ENCODE measurements at places on chromosomes 12 and 14. TPM values are rescaled to one million over a fixed set of nuclear protein-coding genes. Genes with fewer than 3 reads are reported as not detected.

DNA sequence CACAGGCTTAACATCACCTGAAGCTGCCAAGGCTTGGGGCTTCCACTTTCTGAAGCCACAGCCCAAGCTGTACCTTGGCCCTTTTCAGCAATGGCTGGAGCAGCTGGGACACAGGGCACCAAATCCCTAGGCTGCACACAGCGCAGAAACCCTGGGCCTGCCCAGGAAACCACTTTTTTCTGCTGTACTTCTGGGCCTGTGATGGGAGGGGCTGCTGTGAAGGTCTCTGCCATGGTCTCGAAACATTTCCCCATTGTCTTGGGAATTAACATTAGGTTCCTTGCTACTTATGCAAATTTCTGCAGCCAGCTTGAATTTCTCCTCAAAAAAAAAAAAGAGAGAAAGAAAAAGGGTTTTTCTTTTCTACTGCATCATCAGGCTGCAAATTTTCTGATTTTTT, 219.1 kb downstream of the RPL10L start:
- H3K27ac ChIP-seq: no peak overlapping the region
- no peaks in the 10 kb centered on the region for H3K36me3 ChIP-seq
- no peak overlapping the region for H3K4me3 ChIP-seq
- no peak for DNase-seq

GRCh38 chr14:61927520-61927919, 165.3 kb downstream of the SNAPC1 start:
- H3K4me1 ChIP-seq: no peaks in the 10 kb centered on the region
- DNase-seq: no peak
- no peak overlapping the region for H3K4me3 ChIP-seq
- H3K27ac ChIP-seq: no peak overlapping the region

GRCh38 chr14:59631237-59631636, 54.6 kb upstream of the CCDC175 start:
- H3K4me3 ChIP-seq: no peak overlapping the region
- DNase-seq: no peak
- H3K4me1 ChIP-seq: peaks cover 8% of the 10 kb centered on the region

DNA sequence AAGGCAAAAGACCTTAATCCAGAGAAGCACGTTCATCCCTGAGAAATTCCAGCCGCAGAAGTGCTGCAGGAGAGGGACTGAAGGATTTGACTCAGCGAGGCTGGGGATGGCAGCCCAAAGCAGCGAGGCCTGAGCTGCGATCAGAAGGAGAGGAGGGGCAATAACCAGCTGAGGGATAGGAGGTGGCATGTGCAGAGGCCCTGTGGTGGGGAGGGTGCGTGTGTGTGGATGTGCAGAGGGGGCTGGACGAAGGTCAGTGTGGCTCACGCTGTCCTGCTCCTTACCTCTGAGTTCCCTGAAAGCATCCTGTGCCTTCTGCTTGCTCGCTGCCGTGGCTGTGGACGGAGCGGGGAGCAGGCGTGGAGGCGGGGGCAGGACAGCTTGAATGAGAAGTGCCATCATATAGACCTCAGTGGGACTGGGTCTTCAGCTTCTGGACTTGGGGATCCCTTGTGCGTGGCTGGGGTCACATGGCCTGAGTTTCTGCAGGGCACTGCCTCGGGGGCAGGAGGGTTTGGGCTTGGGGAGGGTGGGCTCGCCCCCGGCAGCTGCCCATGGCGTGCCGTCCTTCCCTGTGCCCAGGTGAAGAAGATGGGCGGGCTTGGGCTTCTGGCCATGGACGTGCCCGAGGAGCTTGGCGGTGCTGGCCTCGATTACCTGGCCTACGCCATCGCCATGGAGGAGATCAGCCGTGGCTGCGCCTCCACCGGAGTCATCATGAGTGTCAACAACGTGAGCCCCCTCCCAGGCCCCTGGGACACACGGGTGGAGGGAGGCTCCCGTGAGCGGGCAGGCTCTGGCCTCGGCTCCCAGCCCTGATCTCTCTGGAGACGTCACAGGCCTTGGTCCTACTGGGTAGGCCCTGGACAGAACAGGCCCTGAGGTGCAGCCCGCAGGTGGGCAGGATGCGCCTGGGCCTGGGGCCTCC, 11.0 kb downstream of the ACADS start:
- no peak overlapping the region for H3K27ac ChIP-seq
- no peaks in the 10 kb centered on the region for H3K36me3 ChIP-seq
- H3K27me3 ChIP-seq: no peaks in the 10 kb centered on the region
- DNase-seq: no peak
- no peaks in the 10 kb centered on the region for H3K4me1 ChIP-seq
- H3K4me3 ChIP-seq: no peak overlapping the region

The NUP37 gene
- total RNA-seq: 16.9 TPM

The TAS2R50 gene
- 1.8 TPM for total RNA-seq

DNA sequence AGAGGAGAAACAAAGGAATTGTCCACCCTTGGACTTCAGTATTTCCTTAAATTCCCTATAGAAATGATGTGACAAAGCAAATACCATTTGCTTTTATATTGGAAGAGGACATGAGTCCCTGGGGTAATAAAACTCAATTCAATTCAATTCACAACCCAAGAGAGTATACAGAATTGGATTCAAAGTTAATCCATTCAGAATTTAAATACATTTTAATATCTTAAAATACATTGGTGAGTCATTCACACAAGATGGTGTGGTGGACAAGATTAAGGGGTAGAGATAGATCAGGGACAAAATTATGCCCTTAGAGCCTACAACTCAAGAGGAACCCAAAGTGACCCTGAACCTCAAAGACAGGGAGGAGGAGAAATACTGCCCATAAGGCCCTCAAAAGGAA, 495.0 kb upstream of the TMPO start:
- H3K36me3 ChIP-seq: no peaks in the 10 kb centered on the region
- no peaks in the 10 kb centered on the region for H3K4me1 ChIP-seq
- DNase-seq: no peak
- no peak overlapping the region for H3K27ac ChIP-seq

GRCh38 chr14:61438860-61439765, 117.7 kb downstream of the PRKCH start:
- no peaks in the 10 kb centered on the region for H3K27me3 ChIP-seq
- no peak overlapping the region for H3K27ac ChIP-seq
- DNase-seq: no peak
- H3K4me1 ChIP-seq: peaks cover 15% of the 10 kb centered on the region

The RAB3IP gene
- 3.6 TPM for total RNA-seq

The SERPINA9 gene
- total RNA-seq: not detected

DNA sequence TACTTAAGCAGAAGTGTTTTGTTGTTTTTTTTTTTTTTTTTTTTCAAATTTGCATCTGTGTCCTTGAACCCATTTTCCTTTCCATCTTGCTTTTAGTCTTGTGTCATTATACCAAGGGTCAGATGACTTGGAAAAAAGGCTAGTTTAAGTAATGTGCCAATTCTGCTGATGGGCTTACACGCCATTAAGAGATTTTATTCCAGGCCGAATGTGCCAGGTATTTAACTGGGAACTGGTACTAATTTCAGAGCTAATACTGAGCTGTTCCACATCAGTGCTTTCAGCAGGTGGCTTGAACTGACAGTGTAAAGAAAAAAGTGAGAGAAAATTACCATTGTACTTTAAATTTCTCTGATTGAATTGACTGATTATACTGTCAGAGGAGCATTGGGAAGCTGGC, 224.9 kb downstream of the NPAS3 start:
- H3K4me1 ChIP-seq: no peaks in the 10 kb centered on the region
- H3K27me3 ChIP-seq: no peaks in the 10 kb centered on the region
- H3K36me3 ChIP-seq: no peaks in the 10 kb centered on the region

DNA sequence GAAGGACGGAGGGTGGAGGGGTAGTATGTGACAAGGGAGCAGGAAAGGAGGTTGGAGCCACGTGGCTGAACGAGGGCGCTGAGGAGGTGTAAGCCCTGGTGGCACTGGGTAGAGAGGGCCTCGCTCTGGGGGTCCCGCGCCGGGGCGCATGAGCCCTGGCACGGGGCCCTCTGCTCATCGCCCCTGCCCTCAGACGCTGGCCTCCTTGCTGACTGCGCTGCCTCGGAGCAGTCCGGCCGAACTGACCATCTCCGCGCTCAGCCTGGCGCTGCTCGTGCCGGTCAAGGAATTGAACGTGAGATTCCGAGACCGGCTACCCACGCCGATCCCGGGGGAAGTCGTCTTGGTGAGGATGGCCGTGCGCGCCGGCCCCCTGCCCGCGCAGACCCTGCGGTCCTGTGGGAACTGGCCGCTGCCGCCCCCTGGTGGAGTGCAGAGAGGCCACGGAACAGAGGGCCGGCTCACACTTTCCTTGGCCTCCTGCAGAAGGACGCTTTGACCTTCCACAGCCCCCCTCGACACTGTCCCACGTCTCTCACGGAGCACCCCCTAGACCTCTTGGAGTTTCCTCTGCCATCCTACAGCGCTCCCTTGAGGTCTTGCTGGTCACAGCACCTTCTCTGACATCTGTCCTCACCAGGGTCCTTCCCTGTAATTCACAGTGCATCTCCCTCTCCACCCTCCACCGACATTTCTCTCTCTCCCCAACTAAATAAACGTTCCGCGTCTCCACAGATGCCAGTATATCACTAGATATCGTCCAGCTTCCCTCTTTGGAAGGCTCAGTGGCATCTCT, 10.5 kb downstream of the ARHGEF25 start:
- no peaks in the 10 kb centered on the region for H3K36me3 ChIP-seq
- no peaks in the 10 kb centered on the region for H3K27me3 ChIP-seq
- H3K4me1 ChIP-seq: peaks cover 17% of the 10 kb centered on the region
- H3K4me3 ChIP-seq: peak overlapping the region; percentile 48
- peak; percentile 81 for DNase-seq
- no peak overlapping the region for H3K27ac ChIP-seq

- H3K4me3 ChIP-seq: no peak overlapping the region
- H3K36me3 ChIP-seq: no peaks in the 10 kb centered on the region
- H3K4me1 ChIP-seq: no peaks in the 10 kb centered on the region
- DNase-seq: no peak
- H3K27ac ChIP-seq: no peak overlapping the region
These were observed 223.8 kb downstream of the VRK1 start for GRCh38 chr14:97021001-97021400.

GRCh38 chr14:105491366-105491973, 424 bp downstream of the TEDC1 start:
- peaks cover 20% of the 10 kb centered on the region for H3K27me3 ChIP-seq
- peak overlapping the region; percentile 85 for H3K4me3 ChIP-seq
- H3K36me3 ChIP-seq: no peaks in the 10 kb centered on the region
- H3K4me1 ChIP-seq: peaks cover 45% of the 10 kb centered on the region
- peak; percentile 83 for DNase-seq

The SERPINA3 gene
- 98.1 TPM for total RNA-seq

DNA sequence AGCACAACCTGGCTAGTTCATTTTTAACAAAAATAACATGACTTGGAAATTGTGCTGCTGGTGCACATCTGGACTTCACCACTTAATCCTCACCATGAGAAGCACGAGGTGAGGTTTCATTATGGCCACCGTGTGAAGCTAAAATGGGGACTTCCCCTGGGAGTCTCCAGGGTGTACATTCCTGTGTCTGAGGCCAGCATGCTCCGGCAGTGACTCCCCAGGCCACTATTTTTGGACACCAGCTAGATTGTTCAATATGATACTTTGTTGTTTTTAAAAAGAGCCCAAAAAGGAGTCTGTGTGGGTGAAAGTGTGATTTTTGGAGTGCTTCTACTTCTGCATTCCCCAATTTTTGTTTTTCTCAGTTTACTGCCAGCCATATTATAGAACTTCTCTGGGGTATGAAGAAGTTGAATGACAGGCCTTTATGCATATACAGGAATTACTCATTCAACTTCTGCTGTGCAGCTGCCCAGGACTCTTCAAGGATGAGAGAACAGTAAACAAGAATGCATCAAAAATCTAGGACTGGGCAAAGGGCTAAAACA, 16.9 kb upstream of the AICDA start:
- H3K27me3 ChIP-seq: no peaks in the 10 kb centered on the region
- H3K4me3 ChIP-seq: no peak overlapping the region
- H3K27ac ChIP-seq: no peak overlapping the region
- DNase-seq: no peak
- no peaks in the 10 kb centered on the region for H3K36me3 ChIP-seq

GRCh38 chr14:106051796-106052195, 525.4 kb downstream of the TMEM121 start:
- H3K4me3 ChIP-seq: no peak overlapping the region
- H3K27ac ChIP-seq: no peak overlapping the region
- no peak for DNase-seq

The RIN3 gene
- total RNA-seq: 15.3 TPM

The BTBD7 gene
- 44.4 TPM for total RNA-seq

The CREBL2 gene
- 35.0 TPM for total RNA-seq

DNA sequence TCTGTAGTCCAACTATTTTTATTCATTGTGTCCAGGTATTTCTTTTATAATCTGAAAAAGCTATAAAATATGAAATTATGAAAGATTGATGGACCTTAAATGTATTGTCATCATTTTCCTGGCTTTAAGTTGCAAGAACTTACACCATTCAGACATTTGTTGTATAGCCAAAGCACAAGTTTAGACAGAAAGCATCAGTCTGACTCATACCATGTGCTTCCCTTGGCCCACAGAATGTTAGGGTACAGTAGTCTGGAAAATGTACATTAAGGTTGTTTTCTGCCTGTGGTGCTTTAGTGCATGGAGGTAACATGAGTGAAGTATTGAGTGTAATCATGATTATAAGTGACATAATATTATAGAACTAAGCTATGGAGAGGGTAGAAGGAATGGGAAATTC, 1002.5 kb downstream of the BCL11B start:
- no peak overlapping the region for H3K27ac ChIP-seq
- H3K4me3 ChIP-seq: no peak overlapping the region
- H3K4me1 ChIP-seq: no peaks in the 10 kb centered on the region
- no peak for DNase-seq
- H3K36me3 ChIP-seq: no peaks in the 10 kb centered on the region

The KLRC2 gene
- total RNA-seq: not detected

The MYH7 gene
- not detected for total RNA-seq

GRCh38 chr12:76450690-76451089, 102.5 kb upstream of the BBS10 start:
- H3K36me3 ChIP-seq: no peaks in the 10 kb centered on the region
- no peak overlapping the region for H3K27ac ChIP-seq
- no peak overlapping the region for H3K4me3 ChIP-seq
- peaks cover 6% of the 10 kb centered on the region for H3K4me1 ChIP-seq

The OR6C2 gene
- not detected for total RNA-seq

GRCh38 chr14:83734431-83734830, 1795.5 kb upstream of the FLRT2 start:
- H3K4me3 ChIP-seq: no peak overlapping the region
- no peak overlapping the region for H3K27ac ChIP-seq
- no peak for DNase-seq

- H3K36me3 ChIP-seq: no peaks in the 10 kb centered on the region
- H3K27ac ChIP-seq: no peak overlapping the region
- DNase-seq: no peak
- H3K4me3 ChIP-seq: no peak overlapping the region
These were observed 52.3 kb upstream of the TMCC3 start for GRCh38 chr12:94702696-94703095.

GRCh38 chr14:39246618-39247017, 12.9 kb downstream of the MIA2 start:
- H3K27me3 ChIP-seq: no peaks in the 10 kb centered on the region
- no peak overlapping the region for H3K4me3 ChIP-seq
- H3K36me3 ChIP-seq: no peaks in the 10 kb centered on the region
- no peaks in the 10 kb centered on the region for H3K4me1 ChIP-seq
- no peak for DNase-seq
- H3K27ac ChIP-seq: no peak overlapping the region
